Activated CD8-positive, alpha-beta memory T cell treated with anti-CD3 and anti-CD28 coated beads, Interleukin-2, amount 10 ng/mL, durations not matched to agents 7 days and 5 days (primary cell): ENCODE measurements at places on chromosomes 1 and 21. TPM values are rescaled to one million over a fixed set of nuclear protein-coding genes. Genes with fewer than 3 reads are reported as not detected.

- H3K4me3 ChIP-seq: no peak overlapping the region
- H3K27me3 ChIP-seq: no peaks in the 10 kb centered on the region
- no peaks in the 10 kb centered on the region for H3K36me3 ChIP-seq
- H3K27ac ChIP-seq: no peak overlapping the region
Measured at GRCh38 chr1:241331328-241332036, 25.5 kb downstream of the RGS7 start.

The C1orf116 gene
- total RNA-seq: not detected

DNA sequence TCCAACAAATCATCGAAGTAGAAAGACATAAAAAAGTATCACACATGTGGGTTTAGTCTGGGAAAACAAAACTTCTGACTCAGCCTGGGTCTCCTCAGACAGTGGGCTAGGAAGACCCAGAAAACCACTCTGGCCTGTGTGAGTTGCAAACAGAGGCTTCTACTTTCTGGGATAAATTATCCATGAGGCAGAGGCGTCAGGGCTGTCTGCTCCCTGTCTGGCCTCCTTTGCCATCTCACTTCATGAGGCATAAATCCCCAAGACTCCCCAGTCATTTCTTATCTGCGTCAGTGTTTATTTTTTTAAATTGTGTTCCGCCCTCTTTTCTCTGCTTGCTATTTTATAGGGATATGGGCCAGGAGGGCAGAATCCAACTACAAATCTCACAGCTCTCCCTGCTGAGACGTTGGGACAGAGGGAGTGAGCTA lies 80.6 kb upstream of the TRABD2B start:
- H3K27ac ChIP-seq: no peak overlapping the region
- no peaks in the 10 kb centered on the region for H3K36me3 ChIP-seq
- no peaks in the 10 kb centered on the region for H3K4me1 ChIP-seq
- DNase-seq: no peak
- peaks cover 16% of the 10 kb centered on the region for H3K27me3 ChIP-seq

GRCh38 chr1:197911857-197912696 lies 5.1 kb upstream of the LHX9 start:
- peaks cover 98% of the 10 kb centered on the region for H3K27me3 ChIP-seq
- H3K4me1 ChIP-seq: peaks cover 66% of the 10 kb centered on the region
- H3K36me3 ChIP-seq: peaks cover 2% of the 10 kb centered on the region
- H3K27ac ChIP-seq: peak overlapping the region; percentile 29

DNA sequence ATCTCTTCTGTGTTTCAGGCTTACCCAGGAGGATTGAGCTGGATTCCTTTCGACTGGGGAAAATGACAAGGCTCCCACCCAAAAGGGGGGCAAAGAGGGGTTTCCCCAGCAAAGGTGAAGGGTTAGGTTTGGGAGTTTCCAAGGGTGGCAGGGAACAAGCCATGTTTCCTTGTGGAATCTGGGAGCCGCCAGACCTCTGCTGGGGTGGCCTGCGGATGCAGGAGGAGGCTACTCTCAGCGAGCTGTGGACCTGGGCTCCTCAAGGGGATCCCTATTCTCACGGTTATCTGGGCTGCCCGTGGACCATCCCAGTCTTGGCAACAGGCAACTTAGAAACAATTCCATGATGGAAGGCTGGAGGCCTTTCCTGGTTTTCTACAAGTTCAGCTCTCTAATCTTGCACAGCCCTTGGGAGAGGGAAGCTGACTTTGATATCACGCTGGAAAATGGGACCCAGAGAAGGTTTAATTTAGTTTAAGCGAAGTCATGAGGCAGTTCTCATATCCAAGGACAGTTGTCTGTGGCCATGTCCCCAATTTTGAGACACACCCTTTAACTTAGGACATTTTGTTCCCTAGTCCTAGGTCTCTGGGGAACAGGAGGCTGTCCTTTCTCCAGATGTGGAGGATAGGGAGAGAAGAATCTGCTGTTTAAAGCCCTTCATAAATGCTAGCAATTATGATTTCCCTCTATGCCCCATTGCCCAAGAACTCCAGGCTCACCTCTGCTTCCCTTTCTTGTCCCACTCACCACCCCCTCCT lies 24.7 kb upstream of the STUM start:
- no peak overlapping the region for H3K4me3 ChIP-seq
- no peak overlapping the region for H3K27ac ChIP-seq
- H3K27me3 ChIP-seq: peaks cover 6% of the 10 kb centered on the region
- no peak for DNase-seq
- no peaks in the 10 kb centered on the region for H3K36me3 ChIP-seq

GRCh38 chr1:234083460-234083859 lies 179.0 kb downstream of the SLC35F3 start:
- peaks cover 21% of the 10 kb centered on the region for H3K27me3 ChIP-seq
- no peak overlapping the region for H3K27ac ChIP-seq
- DNase-seq: no peak
- H3K4me1 ChIP-seq: no peaks in the 10 kb centered on the region
- no peaks in the 10 kb centered on the region for H3K36me3 ChIP-seq

- no peak overlapping the region for H3K27ac ChIP-seq
- peaks cover 3% of the 10 kb centered on the region for H3K4me1 ChIP-seq
- H3K27me3 ChIP-seq: peaks cover 26% of the 10 kb centered on the region
- no peak for DNase-seq
Measured at GRCh38 chr1:2540816-2541492, 10.9 kb upstream of the HES5 start.

The BGLAP gene
- total RNA-seq: 1.0 TPM

The RUNX3 gene
- total RNA-seq: 224 TPM

DNA sequence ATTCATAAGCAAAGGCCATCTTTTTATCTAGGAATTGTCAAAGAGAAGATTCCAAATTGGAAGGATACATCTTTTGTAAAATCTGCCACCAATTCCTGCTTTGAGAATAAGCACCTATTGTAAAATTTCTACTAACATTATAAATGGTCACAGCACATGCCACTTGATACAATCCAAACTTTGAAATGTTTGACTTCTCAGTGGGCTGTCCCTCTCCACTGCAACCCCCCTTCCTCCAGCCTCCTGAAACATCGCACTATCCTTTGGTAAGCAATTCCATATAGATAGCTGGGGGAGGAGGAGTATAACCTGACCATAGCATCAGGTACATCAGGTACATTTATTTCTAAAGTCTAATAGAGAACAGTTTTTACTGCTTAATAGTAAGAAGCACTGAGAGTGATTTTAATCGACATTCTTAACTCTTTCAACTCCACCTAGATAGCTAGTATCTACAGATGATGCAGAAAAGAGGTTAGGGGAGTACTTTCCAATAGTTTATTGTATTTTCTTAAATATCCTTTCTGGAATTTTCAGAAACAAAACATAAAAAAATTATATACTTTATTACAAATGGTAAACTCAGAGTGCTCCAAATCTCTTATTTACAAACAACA lies 2.9 kb downstream of the JUN start:
- H3K27ac ChIP-seq: no peak overlapping the region
- H3K4me3 ChIP-seq: peak overlapping the region; percentile 12
- no peak for DNase-seq
- H3K4me1 ChIP-seq: peaks cover 14% of the 10 kb centered on the region
- H3K36me3 ChIP-seq: peaks cover 16% of the 10 kb centered on the region

The OR2G6 gene
- not detected for total RNA-seq
